ENCODE measurements at places on chromosomes 1 and 21.

DNA sequence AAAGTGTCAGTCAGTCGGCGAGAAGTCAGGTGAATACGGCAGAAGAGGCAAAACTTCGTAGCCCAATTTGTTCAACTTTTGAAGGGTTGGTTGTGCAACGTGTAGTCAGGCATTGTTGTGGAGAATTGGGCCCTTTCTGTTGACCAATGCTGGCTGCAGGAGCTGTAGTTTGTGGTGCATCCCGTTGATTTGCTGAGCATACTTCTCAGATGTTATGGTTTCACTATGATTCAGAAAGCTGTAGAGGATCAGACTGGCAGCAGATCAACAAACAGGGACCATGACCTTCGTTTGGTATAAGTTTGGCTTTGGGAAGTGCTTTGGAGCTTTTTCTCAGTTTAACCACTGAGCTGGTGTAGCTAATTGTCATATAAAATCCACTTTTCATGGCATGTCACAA is 190.2 kb upstream of the ADAMTS5 start:
- DNase-seq = no peak

GRCh38 chr21:32940079-32941014 is 85.4 kb upstream of the OLIG2 start:
- no peak for DNase-seq

GRCh38 chr1:29674627-29675326 is 438.5 kb downstream of the PTPRU start:
- no peak for DNase-seq

- DNase-seq = no peak
Observed at GRCh38 chr1:184859381-184860105, 104.9 kb upstream of the EDEM3 start.

DNA sequence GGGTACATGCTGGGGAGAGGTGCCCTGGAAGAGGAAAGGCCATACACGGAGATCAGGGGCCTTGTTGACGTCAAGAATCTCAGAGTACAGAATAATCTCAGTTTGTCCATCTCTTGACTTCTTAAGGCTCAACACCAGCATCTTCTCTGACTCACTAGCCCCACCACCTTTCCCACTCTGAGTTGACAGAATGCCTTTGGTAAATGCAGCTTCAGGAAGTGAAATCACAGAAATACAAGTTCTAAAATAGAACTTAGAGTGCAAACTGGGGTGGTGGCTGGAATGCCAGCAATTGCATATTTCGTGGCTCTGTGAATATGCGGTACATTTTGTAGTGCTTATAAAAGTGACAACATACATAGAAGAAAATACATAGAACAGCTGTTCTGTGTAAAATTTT is 1.6 kb downstream of the COG2 start:
- DNase-seq = peak; percentile 26

GRCh38 chr1:10339815-10340214 is 59.0 kb upstream of the PGD start:
- peak; percentile 79 for DNase-seq

DNA sequence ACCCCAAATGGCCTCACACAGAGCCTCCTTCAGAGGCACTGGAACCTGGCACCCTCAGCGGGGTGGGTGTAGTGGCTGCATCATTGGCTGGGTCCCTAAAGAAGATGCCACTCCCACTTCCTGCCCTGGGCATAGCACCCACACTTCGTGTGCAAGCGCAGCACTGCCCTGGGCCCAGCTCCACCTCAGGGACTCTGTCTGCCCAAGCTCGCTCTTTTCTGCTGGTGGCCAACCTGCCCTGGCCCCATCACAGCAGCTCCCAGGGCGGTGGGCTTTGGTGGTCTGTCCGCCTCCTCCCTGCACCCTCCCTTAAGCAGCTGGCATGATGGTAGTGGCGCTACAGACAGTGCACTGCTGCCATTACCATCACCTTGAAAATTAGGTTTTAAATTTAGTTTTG is 829.3 kb upstream of the BRINP3 start:
- DNase-seq = no peak

- no peak for DNase-seq
Observed at GRCh38 chr1:91745640-91746373, 140.1 kb downstream of the TGFBR3 start.

DNA sequence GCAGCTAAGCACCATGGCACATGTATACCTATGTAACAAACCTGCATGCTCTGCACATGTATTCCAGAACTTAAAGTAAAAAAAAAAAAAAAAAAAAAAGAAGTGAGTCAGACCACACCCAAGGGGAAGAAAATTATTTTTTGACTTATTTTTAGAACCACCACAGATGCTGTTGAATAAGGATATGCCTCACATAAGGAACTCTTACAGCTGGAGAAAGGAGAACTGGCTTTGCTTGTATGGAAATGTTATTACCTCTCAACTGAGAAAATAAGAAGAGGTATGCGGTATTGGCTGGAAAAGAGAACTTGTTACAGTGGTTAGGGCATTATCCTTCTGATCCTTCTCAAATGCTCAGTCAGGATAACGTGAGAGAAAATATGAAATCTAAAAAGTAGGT is 27.5 kb upstream of the FCER1A start:
- no peak for DNase-seq

GRCh38 chr21:8994640-8995511 is 1526.5 kb upstream of the TPTE start:
- no peak for DNase-seq

GRCh38 chr1:181392133-181392532 is 91.2 kb upstream of the CACNA1E start:
- DNase-seq = no peak

GRCh38 chr1:151458802-151459330 is 428 bp downstream of the POGZ start:
- DNase-seq = peak; percentile 59

- DNase-seq = no peak
Observed at GRCh38 chr1:207838156-207839082, 72.5 kb downstream of the CD34 start.

DNA sequence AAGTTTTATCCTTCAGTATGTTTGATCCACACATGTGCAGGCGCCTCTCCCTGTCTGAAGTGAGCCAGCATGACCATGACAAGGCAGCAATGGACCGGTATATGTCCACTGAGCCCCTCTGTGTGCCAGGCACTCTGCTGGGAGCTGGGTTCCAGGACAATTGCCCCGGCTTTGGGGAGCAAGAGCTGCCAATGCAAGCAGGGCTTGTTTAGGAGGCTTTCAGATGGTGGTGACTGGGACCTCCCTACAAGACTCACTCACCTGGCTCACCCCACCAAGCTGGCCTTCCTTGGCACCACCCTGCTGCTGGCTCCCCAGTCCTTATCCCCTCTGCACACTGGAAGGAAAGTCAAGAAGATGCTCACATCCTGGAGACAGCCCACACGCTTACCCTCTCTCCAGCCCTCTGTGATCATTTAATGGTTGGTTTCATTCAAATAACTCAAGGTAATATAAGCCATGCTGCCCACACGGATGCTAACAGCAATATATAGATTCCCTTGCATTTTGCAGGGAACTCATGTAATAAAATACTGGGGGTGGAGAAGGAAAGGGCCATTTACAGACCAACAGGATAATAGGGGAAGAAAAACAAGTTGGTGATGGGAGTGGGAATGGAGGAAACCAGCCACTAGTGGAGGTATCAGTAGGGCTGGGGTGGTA is 23.6 kb downstream of the KCND3 start:
- DNase-seq = no peak

DNA sequence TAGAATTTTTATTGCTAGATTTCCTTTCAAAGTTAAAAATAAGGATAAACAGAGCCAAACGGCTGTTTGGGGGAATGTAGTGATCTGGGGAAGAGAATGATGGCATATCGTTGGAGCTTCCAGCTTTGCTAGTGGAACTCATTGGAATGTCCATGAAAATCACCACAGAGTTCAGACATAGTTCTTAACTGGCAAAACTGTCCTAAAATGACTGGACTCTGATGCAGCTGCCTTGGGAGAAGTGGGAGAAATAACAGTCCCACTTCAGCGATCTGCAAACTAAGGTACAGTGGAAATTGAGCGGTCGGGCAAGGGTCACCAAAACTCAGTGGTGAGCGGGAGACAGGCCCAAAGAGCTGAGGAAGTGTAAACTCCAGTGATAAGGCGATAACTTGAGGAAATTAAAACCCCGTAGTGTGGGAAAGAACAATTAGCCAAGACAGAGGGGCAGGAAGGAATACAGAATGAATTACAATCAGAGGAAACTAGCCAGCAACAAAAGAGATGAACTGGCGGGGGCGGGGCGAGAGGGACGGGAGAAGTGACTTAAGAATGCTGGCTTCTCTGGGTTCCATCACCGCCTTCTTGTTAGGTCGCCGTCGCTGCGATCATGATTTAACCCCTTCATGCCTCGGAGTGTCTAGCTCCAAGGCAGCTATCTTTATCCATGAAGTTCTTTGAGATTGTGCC is 89.8 kb upstream of the ARHGAP29 start:
- DNase-seq = no peak

DNA sequence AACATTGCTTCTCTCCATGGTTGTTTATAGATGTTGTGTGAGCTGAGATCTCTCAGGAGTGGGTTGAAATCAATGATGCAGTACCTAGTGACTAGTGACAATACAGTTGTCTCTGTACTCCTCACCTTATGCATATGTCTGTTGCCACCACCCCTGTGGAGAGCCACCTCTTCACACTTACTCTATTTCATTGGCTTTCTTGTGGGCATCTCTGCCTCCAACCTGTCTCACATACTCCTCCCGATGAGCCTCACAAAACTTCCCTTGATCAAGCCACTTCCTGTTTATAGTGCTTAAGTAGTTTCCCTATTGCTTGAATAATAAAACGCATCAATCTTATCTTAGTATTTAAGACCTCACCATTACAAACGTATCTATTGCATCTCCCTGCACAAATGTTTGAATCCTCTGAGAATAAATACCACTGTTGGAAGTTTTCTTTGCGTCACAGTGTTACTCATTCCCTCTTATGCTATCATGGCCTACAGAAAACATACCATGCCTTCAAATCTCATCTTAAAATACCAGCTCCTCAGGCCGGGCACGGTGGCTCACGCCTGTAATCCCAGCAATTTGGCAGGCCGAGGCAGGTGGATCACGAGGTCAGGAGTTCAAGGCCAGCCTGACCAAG is 54.7 kb upstream of the GREM2 start:
- no peak for DNase-seq

GRCh38 chr1:182248721-182249120 is 142.9 kb downstream of the GLUL start:
- DNase-seq = no peak

DNA sequence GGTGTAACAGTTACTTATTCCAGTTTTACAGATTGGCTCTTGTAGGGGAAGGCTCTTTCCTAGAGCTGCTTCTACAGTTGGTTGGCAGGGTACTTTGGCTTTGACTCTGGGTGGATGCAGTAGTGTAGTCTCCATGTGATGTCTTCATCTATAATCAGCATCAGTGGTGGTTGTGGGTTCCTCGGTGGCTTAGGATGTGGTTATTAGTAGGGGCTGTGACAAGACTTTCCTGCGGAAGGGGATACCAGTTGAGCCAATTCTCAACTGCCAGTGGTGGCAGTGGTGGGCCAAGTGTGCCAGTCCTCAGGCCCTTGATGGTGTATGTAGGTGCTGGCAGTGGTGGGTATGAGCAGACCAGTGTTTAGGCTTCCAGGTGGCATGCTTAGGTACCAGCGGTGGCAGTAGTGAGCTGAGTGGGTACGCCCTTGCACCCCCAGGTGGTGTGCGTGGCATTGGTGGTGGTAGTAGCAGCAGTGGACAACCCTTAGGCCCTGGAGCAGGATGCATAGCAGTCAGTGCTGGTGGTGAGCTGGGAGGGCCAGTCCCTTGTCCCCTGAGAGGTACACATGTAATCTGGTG is 27.2 kb upstream of the KLF18 start:
- peak; percentile 10 for DNase-seq

DNA sequence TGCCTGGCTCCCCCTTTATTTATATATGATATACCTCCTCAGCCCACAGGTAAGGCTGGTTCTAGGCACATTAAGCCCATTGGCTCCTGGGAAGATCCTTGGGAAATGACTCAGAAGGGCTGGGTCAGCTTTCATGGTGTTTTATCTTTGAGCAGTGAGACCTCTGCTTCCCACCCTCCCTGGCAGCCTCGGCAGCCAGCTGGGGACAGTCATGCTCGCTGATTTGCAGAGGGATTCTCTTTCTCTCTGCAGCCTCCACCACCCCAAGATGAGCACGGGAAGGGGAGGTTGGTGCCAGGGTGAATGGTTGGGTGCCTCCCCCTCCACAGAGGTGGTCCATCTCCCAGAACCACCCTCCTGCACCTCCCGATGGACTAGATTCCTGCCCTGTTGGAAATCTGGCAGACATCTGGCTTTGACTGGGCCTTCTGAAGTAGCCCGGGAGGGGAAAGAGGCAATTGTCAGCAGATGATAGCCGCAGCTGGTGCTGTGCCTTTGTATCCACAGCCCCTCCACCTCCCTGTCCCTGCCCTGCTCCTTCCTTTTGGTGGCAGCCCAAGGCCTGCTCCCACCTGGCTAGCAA is 24.6 kb downstream of the IER5 start:
- peak; percentile 88 for DNase-seq

- DNase-seq = peak; percentile 40
Observed at GRCh38 chr1:188782220-188782841, 1695.3 kb downstream of the BRINP3 start.

DNA sequence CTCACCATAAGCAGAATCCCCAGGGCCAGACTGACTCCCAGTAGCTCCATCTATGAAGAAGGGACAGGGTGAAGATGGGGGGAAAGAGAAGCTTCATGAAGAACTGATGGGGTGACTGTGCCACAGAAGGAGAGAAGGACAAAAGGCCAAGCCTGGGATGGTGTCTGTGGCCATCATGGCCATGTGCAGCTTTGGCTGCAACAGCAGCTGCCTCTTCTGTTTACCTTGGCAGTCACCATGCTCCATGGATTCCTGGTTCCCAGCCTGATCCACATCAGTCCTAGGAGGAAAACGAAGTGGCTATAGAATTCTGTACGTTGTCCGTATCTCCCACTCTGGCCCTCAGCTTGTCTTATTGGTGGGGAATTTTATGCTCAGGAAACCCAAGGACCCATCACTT is 12.0 kb downstream of the SEMA6C start:
- DNase-seq = no peak

- DNase-seq = no peak
Observed at GRCh38 chr1:83058327-83058726, 940.6 kb downstream of the TTLL7 start.

DNA sequence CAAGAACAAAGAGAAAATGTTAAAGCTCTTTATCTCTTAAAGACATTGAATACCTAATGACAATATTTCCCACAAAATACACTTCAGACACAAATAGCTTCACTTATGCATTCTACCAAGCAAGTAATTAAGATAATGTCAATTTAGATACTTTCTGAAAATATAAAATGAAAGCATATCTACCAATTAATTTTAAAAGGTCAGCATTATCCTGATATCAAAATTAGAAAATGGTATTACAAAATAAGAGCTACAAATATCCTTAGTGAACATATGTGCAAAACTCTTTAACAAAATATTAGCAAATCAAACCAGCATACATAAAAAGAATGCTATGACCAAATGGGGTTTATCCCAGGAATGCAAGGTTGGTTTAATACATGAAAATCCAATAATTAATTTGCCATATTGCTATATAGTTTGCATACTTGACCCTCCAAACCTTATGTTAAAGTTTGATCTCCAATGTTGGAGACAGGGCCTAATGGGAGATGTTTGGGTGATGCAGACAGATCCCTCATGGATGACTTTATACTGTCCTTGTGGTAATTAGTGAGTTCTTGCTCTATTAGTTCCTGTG is 4.2 kb upstream of the KIFAP3 start:
- DNase-seq = no peak

- no peak for DNase-seq
Observed at GRCh38 chr1:151003180-151003579, 3.5 kb downstream of the MINDY1 start.

- DNase-seq = no peak
Observed at GRCh38 chr1:227894831-227895451, 52.8 kb downstream of the WNT9A start.

All from HT1080 (cell line).